KG1 (cell line): ENCODE measurements at places on chromosomes 12 and 14.

DNA sequence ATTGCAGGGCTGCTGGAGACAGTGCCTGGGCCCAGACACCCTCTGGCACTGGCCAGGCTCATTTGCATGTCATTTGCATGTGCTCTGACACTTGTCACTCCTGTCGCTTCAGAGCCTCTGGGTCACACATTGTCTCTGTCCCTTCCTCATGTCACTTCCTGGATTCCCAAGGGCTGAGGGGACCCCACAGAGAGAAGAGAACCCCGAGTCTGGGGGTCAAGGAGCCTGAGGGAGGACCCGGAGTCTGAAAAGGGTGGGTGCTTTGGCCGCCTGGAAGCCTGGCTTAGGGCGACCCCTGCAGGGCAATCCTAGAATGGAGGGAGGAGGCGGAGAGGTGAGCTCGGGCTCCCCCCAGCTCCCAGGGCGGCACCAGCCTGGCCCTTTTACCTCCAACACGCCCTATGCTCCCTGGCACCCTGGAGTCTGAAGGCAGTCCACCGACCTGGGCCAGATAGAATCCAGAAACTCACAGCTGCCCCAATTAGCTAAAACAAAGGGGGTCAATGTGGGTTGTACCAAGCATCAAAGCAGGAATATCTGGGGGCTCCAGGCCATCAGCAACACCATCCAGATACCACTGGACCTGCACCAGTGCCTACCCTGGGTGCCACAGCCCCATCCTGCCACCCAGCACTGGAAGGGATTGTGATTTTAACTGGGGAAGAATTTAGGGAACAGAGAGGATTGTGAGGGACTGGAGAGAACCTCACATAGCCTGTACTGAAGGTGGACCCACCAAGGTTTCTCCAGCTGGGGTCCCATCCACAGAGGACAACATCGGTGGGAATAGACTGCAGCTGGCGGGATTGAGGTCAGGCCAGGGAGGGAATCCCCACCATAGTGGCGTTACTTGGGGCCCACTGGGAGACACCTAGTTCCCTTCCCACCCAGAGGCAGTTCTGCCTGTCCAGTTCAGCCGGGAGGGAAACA is 21.8 kb upstream of the KRT78 start:
- peak; percentile 48 for DNase-seq

- DNase-seq: no peak
Observed at GRCh38 chr14:42173206-42173605, 566.5 kb downstream of the LRFN5 start.

DNA sequence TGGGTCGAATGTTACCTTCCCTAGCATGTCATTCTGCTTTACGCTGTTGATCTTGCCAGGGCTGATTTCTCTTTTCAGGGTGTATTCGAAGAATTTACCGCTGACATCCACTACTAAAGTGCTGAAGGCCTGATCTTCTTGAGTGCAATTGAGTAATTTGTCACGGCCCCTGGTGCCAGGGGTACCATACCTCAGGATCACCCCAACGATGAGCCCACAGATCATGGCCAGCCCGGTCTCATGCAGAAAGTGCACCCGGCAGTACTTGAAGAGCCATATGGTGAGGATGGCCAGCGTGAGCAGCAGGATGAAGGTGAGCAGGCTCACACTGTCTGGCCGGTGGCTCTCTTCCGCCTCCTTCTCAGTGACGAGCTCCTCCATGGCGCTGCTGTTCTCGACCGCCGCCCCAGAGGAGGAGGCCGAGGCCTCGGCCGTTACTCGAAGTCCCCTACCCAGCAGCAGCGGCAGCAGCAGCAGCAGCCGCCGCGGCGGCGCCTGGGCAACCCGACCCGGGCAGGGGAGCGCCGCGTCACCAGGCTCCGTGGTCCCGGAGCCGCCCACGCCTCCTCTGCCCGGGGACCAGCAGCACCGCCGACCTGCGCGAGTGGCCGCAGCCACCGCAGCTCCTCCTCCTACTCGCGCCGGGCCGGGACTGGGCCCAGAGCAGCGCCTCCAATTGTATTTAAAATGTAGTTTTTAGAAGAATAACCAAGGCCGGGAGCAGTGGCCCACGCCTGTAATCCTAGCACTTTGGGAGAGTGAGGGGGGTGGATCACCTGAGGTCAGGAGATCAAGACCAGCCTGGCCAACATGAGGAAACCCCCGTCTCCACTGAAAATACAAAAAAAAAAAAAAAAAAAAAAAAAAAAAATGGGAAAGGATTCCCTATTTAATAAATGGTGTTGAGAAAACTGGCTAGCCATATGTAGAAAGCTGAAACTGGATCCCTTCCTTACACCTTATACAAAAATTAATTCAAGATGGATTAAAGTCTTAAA is 58.5 kb upstream of the TMPO start:
- DNase-seq: no peak

DNA sequence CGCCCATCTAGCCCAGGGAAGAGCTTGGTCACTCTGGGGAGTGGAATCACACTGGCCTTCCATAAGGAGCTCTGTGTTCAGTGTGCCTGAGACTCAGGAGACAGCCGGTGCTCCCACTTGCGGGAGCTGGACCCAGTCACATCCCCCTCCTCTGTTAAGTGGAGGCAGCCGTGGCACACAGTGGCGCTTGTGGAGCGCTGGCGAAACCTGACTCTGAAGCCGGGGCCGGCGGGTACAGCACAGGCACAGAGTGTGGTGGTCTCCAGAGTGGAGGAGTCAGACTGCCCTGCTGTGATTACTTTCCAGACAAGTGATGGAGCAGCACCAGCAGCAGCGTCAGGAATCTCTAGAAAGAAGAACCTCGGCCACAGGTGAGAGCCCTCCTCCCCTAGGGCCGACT is 33.0 kb downstream of the DEGS2 start:
- no peak for DNase-seq

DNA sequence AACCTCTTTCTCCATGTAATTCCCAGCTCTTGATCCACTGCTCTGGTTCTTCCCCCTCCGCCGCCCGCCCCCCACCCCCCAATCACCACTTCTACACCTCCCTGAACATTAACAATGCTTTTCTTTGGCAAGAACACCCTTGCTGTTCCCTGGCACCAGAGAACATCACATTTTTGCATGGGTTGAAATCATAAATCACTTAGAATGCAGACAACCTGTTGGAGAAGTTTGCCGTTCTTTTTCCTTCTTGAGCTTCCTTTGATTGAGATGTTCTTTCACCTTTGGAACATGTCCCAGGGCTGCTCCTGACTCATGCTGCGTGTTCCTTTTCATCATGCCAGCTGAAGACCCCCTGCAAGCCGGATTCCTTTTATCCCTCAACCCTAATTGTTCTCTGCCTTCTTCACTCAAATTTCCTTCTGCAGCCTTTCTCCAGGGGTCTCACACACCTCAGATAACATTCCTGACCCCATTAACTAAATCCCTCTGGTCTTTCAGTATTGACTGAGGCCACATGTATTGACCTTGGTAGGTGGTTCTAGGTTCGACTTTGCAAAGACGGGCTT is 294.1 kb upstream of the TMPO start:
- no peak for DNase-seq

- DNase-seq: no peak
Observed at GRCh38 chr14:68794851-68795596, 2.2 kb upstream of the ZFP36L1 start.

DNA sequence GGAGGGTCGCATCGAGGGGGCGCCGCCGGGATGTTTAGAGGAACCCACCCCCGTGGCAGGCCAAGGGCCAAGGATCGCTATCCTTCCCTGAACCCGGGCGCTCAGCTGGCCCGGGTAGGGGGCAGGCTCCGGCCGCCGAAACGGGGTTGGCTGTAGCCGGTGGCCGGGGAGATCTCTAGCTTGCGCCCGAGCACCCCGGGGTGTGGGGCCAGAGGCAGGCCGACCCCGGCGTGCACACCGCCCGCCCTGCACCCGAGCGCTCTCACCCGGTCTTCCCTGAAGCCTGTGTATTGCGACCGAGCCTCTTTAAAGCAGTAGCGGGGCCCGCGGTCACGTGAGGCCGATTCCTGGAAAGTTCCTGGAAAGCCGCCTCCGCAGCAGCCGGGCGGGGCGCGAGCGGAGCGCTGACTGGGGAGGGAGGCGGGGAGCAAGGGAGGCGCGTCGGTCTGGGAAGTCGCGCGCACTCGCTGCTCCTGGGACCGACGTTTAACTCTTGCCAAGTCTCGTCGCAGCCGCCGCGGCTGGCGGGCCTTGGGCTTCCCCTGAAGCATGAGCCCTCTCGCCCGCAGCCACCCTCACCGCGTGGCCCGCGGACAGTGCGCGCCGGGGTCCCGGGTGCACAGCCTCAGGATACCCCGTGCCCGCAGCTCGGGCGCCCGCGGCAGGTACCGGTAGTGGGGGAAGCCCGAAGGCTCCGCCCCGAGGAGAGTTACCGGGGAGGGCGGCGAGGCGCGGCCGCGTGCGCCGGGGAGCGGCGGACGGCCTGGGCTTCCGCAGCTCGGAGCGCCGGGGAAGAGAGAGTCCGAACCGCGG is 1.7 kb upstream of the SOCS2 start:
- DNase-seq: peak; percentile 83

DNA sequence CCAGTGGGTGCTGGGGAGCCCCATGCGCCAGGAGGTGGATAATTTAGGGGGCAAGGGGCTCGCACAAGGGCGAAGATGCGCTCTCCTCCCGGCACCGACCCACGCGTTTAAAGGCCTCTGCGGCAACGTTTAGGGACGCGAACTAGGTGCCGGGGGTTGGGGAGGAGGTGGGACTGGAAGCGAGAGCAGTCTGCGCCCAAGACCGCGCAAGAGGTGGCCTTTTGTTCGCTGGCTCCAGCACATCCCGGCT is 1.3 kb downstream of the SLC38A1 start:
- DNase-seq: no peak

DNA sequence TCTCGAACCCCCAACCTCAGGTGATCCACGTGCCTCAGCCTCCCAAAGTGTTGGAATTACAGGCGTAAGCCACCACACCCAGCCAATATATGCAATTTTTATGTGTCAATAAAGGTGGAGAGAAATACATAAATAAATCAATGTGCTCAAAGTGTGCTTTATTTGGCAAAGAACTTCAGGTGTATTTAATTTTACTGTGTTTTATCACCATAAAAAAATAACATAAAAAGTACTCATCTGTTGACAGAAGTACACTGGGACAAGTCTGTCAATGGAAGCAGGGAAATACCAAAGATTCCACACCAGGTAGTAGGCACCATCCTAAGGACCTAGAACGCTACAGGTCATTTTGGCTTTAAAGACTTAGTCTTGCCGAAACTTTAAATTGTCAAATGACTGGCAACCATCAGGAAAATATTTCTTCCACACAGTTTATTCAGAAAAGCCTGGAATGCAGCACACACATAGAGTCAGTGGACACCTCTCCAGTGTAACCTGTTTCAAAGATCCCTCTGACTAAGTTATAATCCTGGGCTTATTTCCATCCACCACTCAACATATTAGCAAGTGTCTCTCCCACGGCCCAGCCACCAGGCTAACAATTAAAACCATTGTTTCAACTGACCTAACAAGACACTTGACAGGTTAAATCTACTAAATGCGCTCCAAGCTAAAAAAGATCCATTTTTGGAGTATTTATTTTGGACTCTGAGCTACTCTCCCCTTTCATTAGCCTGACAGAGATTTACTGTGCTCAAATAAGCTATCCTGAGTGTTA is 4.2 kb downstream of the ERO1A start:
- DNase-seq: no peak

DNA sequence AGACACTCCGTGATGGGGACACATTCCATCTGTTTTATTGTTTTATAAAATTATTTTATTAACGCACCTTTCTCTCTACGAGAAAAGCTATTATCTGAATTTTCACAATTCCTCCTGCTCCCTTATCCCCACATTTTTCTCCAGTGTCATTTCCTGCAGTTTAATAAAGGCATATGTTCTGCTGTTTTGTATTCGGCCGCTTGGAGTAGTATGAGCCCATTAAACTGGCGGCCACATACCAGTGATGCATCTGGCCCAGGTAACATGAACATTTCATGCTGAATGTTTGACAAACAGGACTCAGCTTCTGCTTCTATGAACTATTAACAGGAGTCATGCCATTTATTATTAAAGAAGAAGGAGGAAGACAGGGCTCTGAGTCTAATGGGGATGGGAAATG is 511.0 kb downstream of the TMEM121 start:
- no peak for DNase-seq

- DNase-seq: no peak
Observed at GRCh38 chr14:23438101-23438971, 2.9 kb upstream of the MYH7 start.

- no peak for DNase-seq
Observed at GRCh38 chr14:50335389-50335788, 23.3 kb downstream of the DMAC2L start.

DNA sequence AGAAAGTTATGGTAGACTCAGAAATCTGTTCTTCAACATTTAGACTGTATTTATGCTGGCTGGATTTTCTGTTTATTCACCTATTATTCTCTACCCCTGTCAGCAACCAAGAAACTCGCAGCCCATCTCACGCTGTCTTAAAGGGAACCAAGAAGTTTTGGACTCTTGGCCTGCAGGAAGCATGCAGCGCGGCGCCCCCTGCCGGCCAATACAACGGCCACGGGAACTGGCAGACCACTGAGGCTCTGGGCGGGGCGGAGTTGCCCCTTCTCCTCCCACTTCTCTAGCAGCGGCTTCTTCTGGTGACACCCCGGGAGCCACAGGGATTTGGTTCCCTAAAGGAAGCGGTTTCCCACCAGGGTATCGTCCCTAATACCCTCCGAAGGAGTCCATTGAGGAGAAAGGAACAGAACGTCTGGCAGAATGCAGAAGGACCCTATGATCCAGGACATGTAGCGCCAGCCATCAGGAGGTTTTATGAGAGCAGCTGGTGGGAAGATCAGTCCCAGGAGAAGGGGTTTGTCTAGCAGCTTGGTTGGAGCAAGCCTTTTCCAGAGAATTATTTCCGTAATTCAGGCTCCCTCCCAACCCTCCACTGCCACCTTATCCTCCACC is 21.0 kb upstream of the RNASE2 start:
- no peak for DNase-seq

- DNase-seq: no peak
Observed at GRCh38 chr12:1496162-1496900, 98.0 kb downstream of the FBXL14 start.

- no peak for DNase-seq
Observed at GRCh38 chr12:122437656-122438121, 15.2 kb upstream of the CLIP1 start.

DNA sequence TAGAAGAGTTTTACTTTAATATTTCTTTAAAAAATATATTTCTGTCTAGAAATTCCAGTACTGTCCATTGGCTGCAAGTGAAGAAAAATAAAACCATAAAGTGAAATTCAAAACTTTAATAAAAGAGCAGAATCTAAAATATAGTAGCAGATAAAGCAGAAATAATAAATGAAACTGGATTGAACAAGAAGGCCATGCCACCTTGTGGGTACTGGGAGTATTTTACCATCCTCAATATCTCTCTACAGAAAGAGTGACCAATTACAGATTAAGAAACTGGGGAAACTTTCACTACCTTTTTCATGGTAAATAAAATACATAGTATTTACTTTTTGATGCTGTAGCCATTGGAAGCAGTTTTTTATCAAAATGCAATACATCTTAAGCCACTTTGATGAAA is 220.5 kb downstream of the BCAT1 start:
- no peak for DNase-seq

DNA sequence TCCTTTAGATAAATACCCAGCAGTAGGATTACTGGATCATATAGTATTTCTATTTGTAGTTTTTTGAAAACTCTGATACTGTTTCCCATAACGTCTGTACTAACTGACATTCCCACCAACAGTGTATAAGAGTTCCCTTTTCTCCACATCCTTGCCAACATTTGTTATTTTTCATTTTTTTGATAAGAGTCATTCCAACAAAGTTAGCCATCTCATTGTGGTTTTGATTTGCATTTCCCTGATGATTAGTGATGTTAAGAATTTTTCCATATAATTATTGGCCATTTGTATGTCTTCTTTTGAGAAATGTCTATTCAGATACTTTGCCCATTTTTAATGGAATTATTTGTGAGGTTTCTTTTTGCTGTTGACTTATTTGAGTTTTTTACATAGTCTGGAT is 486.0 kb downstream of the FLRT2 start:
- DNase-seq: no peak

- DNase-seq: no peak
Observed at GRCh38 chr12:47828008-47828975, 8.6 kb upstream of the HDAC7 start.
